Bladder microvascular endothelial cell (primary cell): ENCODE measurements at places on chromosomes 16 and 17. TPM values are rescaled to one million over a fixed set of nuclear protein-coding genes. Genes with fewer than 3 reads are reported as not detected.

Gene SPATA33
- 1.9 and 3.8 TPM in 2 replicates for total RNA-seq

Gene EVI2B
- 0.16 and 0.19 TPM in 2 replicates for total RNA-seq

Gene ARHGDIG
- total RNA-seq = 0.13 TPM in 1 of 2 replicates, not detected in the other

Gene RNU2-1
- total RNA-seq = not detected in 2 replicates

Gene SLC7A6OS
- total RNA-seq = 13.6 and 25.0 TPM in 2 replicates
